ENCODE measurements at places on chromosomes 16 and 17.

GRCh38 chr17:32388613-32389459, 38.9 kb downstream of the ZNF207 start:
- DNase-seq = no peak

DNA sequence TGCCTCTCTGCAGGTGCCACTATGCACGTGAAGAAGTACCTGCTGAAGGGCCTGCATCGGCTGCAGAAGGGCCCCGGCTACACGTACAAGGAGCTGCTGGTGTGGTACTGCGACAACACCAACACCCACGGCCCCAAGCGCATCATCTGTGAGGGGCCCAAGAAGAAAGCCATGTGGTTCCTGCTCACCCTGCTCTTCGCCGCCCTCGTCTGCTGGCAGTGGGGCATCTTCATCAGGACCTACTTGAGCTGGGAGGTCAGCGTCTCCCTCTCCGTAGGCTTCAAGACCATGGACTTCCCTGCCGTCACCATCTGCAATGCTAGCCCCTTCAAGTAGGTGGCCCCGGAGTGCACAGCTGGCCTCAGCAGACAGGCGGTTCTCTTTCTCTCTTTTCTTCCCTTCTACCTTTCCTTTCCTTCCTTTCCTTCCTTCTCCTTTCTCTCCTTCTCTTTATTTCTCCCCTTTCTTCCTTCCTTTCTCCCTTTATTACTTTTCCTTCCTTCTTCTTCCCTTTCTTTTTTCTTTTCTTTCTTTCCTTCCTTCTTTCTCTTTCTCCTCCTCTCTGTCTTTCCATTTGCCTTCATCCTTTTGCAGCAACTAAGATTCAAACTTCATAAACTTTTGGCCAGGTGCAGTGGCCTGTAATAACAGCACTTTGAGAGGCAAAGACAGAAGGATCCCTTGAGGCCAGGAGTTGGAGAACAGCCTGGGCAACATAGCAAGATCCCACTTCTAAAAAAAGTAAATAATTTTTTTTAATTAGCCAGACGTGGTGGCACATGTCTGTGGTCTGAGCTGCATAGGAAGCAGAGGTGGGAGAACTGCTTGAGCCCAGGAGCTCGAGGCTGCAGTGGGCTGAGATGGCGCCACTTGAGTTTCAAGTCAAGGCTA, 46.7 kb downstream of the SCNN1B start:
- DNase-seq = no peak

GRCh38 chr16:1174477-1175357, 21.8 kb downstream of the CACNA1H start:
- DNase-seq = no peak

- DNase-seq = no peak
These were observed 536.9 kb upstream of the CDH11 start for GRCh38 chr16:65658787-65659220.

DNA sequence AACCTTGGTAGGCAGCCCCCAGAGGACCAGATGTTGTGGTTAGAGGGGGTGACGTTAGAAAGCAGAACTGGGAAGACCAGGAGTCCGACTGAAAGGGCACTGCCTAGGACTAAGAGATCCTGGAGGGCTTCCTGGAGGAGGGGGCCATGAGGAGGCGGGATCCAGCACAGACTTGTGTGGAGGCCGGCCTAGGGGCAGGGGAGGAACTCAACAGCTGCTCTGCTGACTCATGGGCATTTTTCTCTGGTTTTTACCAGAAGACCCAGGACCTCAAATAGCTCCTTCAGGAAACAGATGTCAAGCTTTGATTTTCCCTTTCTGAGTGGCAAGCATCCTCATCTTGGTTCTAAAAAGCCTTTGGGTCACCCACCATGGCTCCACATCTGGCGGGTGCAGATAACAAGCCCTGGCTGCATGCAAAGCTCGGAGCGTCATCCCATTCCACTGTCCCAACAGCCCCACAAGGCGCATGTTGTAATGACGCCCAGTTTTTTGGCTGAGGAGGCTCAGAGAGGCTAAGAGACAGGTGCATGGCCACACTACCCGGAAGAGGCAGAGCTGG, 29.0 kb downstream of the IL21R start:
- DNase-seq = no peak

DNA sequence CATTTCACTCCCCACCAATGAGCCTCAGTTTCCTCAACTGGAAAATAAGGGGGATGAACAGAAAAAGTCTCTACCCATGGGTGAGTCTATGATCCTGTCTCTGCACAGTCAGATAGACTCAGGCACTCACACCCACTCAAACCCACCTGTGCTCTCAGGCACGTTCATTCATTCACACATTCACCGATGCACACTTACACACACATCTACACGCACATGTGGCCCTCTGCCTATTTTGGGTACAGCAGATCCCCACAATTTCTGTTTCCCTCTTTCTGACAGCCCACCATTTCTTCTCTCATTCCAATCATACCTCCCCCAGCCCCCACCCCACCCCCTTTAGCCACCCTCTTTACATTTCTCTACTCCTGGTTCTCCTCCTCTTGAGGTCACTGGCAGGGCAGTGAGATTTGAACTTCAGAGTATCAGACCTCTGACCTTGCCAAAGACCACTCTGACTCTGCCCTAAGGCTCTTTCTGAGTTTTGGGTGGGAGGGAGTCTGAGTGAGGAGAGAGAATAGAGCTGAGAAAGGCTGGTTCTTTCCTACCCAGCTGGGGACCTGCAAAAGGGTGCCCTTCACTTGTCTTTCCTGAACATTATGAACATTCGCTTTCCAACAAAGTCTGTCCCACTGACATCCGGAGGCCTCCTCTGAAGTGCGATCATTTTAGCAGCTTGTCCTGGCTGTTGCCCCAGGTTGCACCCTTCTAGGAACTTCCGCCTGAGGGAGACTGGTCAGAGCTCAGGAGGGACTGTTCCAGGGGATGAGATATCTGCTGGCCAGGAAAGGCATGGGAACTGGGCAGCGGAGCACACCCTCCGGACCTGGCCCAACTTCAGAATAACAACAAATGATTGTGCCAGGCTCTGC, 10.1 kb upstream of the COL1A1 start:
- no peak for DNase-seq

- DNase-seq = no peak
These were observed 540.0 kb upstream of the GOT2 start for GRCh38 chr16:59274141-59274540.

DNA sequence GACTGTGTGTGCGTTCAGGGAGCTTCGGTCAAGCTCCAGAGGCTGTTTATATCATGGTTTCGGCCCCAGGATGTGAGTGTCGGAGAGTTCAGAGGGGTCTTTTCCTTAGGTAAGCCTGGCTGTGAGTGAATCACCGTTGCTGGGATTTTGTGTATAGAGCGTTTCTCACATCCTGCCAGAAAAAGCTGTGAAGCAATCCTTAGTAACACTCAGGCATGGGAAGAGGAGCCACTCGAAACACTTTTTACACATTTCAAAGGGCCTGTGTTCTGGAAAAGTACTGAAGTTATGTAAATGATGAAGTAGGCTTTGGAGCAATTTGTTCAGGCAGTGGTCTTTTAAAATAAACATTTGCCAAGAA, 662 bp downstream of the PGS1 start:
- no peak for DNase-seq

GRCh38 chr17:39166437-39167335, 725 bp upstream of the ARL5C start:
- no peak for DNase-seq

DNA sequence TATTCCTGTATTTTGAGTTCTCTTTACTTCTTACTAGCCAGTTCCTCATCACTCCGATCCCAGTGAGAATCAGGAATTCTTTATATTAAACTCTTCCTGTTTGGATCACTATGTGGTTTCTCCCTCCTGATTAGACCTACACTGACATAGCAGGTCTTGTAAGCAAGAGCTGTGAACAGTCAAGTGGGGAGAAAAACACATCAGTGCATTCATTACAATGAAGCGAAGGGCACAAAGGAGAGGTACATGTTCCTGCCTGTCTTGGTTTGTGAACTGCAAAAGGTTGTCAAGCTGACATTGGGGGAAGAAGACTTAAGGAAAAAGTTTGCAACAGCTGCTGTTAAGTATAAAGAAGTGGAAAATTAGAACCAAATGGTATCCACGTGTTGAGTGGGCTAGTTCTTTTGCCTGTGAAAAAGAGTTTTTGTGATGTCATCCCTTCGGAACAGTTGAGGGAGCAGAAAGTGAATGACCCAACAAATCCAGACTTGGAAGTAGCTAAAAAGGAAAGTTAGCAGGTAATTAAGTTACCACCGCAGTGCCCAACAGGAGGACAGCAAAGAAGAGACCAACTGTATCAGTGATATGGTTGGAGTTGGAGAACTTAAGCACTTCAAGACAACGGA, 23.0 kb upstream of the TRIM25 start:
- DNase-seq = no peak

DNA sequence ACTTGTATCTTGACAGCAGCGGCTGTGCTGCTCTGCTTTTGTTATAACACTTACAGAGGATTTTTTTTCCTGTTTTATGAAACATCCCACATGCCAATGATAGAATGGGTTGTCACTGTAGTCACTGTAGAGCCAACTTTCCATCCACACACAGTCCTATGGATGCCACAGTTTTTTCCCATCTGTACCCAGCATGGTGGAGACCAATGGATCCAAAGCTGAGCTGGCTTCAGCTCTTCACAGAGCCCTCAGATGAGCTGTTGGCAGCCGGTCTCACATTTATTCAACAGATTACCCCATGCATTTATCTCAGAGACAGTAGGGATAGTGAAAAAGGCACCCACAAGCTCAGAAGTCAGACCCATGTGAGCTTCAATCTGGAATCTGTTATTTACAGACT, 91.4 kb upstream of the CACNG5 start:
- no peak for DNase-seq

DNA sequence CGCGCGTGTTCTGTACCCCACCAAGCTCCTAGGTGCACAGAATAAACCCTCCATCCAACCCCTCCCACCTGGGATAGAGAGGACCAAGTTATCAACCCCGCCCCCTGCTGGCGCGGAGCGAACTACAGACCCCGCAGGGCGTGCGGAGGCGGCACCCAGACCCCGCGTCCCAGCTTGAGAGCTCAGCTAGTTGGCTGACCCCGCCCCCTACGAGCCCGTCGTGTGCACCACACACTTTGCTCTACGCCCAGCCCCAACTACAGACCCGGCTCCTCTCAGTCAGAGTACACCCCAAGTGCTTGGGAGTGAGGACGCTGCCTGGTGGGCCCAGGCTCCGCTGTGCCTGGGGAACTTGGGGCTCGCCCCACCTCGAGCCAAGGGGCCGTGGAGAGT, 1.5 kb downstream of the GRIN2A start:
- no peak for DNase-seq

DNA sequence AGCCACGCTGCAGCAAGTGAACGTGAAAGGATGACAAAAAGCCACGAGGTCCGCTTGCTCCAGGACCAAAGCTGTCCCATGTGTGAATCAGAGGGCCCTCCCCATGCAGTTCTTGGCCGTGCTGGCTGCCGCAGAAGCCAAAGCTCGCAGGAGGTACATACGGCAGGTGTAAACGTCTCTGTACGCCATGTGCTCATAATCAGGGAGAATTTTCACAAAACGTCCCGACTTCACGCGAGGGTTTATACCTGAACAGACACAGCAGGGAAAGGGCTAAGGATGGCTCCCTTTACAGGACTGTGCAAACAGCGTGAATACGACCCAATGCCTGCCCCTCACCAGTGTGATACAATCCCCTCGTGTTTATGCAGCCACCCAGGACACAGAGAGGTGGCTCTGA, 25.3 kb downstream of the FBXO31 start:
- no peak for DNase-seq

DNA sequence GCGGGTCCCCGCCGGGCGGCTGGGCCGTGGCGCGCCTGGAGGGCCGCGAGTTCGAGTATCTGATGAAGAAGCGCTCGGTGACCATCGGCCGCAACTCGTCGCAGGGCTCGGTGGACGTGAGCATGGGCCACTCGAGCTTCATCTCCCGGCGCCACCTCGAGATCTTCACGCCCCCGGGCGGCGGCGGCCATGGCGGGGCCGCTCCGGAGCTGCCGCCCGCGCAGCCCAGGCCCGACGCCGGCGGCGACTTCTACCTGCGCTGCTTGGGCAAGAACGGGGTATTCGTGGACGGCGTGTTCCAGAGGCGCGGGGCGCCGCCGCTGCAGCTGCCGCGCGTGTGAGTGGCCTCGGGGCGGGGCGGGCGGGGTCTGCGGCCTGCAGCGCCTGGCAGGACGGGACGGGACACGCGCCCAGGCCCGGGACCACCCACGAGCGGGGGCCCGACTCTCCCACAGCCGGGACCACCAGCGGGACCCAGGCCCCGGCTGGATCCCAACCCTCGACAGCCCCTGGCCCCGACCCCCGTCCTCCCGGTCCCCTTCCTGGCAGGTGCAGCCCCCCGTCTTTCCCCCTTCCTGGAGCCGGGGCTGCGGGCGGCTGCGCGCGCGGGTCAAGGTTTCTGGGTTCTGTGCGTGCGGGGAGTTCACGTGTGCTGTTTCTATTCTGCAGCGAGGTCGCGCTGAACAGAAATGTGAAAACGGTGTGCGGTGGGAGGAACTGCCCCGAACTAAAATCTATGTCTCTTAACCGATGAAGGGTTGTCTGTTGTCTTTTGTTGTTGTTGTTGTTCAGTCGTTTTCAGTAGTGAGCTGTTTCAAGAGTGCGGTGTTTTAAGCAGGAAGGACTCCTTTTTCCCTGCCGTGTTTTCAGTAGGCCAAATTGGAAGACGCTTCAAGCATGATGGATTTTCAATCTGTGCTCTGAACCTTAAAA, 705 bp downstream of the FOXK2 start:
- no peak for DNase-seq

DNA sequence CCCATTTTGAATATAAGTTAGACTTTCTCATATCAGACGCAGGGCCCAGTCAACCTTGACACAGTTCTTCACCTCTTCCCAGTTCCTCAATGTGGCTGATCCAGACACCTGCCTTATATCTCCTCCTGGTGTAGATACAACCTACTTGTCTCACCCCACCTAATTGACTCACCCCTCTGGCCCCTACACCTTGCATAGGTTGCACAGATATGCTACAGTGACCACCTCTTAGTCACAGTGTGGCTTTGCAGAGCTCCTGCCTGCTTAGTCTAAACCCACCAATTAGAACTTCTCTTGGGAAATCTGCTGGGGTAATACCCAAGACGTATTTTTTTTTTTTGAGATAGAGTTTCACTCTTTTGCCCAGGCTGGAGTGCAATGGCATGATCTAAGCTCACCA, 16.8 kb downstream of the CHP2 start:
- DNase-seq = no peak

- no peak for DNase-seq
These were observed 24.1 kb downstream of the SERPINF1 start for GRCh38 chr17:1785930-1786329.

Data from NCI-H1105 (cell line).